Stimulated activated CD4-positive, alpha-beta T cell treated with anti-CD3 and anti-CD28 coated beads, TNF-alpha, amount 100 ng/mL, for 24 hours (primary cell): ENCODE measurements at places on chromosomes 3 and 15.

DNA sequence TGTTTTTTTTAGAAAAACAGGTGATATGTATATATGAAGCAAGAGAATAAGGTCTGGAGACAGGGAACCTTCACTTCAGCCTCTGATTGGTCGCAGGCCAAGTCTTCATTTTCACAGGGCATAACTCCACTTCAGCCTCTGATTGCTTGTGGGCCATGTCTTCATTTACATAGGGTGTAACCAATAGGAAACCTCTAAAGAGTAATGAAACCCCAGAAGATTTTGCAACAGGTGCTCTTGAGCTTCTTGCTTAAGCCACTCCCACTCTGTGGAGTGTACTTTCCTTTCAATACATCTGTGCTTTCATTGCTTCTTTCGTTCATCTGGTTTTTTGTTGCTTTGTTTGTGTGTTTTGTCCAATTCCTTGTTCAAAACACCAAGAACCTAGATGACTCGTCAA lies 22.6 kb upstream of the SCG3 start:
- no peak for DNase-seq

- DNase-seq: no peak
Observed at GRCh38 chr3:196108075-196108743, 26.3 kb upstream of the TFRC start.

- no peak for DNase-seq
Observed at GRCh38 chr3:7371693-7372572, 511.0 kb downstream of the GRM7 start.

DNA sequence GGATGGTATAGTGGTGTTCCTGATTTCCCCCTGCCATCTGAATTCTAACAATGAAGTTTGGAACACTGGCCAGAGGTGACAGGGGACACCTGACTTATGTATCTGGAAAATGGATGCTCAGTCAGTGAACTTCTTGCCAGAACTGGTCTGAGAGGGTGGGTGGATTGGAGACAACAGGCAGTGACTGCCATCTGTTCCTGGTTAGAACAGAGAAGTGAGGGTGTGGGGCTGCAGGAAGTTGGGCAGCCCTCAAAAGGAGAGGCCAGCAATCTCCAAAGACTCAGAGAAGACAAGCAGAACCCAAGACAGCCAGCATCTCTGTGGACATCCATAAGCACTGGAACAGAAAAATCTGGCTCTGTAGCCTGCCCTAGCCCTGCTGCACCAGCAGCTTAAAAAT lies 50.5 kb downstream of the ANP32A start:
- DNase-seq: no peak

GRCh38 chr15:25186411-25186810 lies 231.6 kb downstream of the SNRPN start:
- no peak for DNase-seq

GRCh38 chr15:31822463-31822862 lies 207.9 kb upstream of the CHRNA7 start:
- DNase-seq: no peak

- DNase-seq: no peak
Observed at GRCh38 chr3:142808103-142808917, 80.6 kb downstream of the PCOLCE2 start.

DNA sequence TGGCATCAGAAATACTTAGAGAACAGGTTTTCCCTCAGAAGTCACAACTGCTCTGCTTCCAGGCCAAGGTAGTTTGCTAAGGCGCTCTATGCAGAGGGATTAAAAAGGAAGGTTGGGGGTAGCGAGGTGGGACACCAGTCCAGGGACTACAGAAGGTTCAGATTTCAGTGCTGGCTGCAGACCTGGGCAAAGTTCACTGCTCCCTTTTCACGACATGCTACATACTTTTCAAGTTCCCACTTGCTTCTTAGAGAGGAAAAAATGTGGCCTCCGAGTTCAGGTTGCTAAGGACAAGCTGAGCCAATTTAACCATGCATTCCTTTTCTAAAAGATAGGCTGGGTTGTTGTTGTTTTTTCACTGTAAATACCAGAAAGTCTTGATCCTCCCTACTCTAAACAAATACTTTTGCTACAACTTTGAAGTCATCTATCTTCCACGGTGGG lies 158.6 kb upstream of the NR2F2 start:
- DNase-seq: no peak

- DNase-seq: no peak
Observed at GRCh38 chr3:128956440-128956839, 37.4 kb downstream of the CFAP92 start.

DNA sequence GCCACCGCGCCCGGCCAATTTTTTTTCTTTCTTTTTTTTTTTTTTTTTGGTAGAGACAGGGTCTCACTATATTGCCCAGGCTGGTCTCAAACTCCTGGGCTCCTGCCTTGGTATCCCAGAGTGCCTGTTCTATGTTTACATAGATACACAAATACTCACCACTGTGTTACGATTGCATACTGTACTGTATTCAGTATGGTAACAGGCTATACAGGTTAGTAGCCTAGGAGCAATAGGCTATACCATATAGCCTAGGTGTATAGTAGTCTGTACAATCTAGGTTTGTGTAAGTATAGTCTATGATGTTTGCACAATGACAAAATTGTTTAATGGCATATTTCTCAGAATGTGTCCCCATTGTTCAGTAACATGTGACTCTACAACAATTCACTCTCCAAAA lies 26.6 kb downstream of the CSTA start:
- DNase-seq: no peak

DNA sequence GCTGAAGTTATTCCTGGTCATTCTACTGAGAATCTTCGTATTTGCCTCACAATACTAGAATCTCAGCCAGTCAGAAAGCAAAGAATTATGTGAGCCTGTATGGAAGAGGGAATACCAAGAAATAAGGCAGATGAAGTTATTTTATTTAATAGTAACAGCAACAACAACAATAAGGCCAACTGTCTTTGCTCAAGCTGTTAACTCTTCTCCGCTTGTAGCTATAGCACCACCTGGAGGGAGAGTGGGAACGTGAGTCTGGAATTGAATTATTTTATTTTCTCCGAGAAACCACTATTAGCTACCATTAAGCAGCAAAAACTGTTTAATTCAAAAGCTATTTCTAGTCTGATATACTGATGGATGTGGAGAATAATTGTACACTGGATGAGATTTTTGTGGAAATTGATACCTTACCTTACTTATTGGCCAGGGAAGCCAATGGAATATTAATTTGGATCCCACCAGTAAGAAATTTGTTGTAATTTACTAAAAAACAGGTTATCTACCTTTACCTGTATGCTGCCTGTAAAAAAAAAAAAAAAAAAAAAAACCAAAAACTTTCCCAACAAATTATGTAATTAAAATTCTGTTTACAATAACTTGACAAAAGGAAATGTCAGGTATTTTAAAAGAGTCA lies 50.1 kb downstream of the CALML4 start:
- no peak for DNase-seq

DNA sequence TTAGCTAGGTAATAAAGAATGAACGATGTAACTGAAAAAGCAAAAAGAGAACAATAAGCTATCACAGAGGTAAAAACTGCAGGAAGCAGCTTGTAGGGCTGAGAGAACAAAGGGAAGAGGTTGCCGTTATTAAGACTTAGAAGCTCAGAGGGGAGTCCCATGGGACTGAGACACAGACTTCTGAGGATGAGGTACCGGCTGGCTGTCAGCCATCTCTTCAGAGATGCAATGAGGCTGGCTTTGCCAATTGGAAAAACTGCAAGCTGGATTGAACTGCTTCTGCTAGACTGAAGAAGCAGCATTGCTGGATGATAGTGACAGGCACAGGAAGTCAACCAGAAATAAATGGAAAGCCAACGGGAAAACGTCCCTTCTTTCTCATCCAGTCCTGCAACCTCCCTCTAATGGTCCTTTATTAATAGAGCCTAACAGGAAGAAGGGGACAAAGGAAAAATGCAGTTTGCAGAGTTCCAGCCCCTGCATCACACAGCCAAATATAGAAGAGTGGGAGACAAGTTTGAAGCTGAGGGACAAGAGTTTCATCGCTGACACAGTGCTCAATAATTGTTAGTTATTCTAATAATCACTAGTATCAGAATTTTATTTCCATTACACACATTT lies 21.1 kb upstream of the KLHL6 start:
- no peak for DNase-seq

DNA sequence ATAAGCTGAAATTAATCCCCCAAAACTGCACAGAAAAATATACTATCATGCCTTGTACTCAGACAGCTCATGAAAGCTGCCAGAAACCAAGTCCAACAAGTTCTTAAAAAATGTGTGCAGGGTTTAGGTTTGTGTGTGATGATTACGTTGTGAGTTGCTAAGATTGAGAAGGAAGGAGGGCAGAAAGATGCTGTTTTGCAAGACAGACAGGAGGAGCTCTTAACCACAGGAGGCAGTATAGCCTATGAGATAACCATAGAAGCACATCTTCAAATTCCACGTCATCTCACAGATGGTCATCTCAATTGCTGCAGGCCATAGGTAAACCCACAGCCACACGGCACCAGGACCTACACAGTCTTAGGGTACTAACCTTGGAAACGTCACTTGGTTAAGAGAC lies 191.9 kb downstream of the STT3B start:
- no peak for DNase-seq

- no peak for DNase-seq
Observed at GRCh38 chr15:37789881-37790280, 144.6 kb upstream of the TMCO5A start.

DNA sequence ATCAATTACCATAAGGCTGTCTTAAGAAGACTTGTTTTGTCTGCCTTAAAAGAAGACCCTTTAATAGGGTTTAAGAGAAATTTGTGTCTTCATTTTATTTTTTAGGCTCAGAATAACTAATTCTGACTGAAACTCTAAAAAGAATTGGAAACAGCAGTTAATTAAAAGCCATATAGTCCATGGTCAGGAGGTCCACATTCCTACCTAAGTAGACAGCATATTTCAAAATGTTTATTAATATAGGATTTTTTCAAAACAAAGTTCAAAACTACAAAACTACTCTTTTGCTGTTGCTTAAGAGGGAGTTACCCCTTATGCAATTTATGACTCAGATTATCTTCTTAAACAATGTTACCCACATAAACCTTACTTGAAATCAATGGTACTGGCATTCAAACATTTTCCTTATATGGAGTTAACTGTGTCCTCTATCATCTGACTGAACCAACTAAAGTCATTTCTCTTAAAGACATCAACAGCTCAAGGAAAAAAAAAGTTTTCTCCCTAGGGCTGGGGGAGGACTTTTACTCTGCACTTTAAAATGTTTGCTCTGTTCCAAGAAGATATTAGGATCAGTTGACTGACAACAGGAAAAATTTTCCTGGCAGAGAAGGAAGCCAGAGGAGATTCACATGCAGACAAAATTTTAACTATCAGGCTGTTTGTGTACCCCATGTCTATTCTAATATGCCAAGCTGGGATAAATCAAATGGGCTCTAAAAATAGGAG lies 56.8 kb upstream of the NANOGP8 start:
- DNase-seq: no peak

- no peak for DNase-seq
Observed at GRCh38 chr3:142077859-142078500, 71.4 kb downstream of the TFDP2 start.

- no peak for DNase-seq
Observed at GRCh38 chr3:37905346-37905745, 43.7 kb downstream of the CTDSPL start.

DNA sequence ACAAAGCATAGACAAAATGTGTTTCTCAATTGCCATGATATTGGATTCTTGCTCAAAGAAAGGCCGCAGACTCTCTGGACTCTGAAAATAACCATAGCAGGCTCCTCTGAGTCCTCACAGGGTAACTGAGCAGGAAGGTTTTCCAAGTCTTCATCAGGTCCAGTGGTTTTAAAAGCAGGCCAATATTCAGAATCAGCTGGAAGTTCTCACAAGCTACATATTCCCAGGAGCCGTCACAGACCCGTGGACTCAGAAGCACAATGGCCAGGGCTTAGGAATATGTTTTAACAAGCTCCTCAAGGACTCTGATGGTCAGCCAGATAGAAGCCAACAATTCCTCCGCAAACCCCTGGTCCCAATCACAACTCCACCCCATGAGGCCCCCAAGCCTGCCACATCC lies 256.1 kb upstream of the ADAMTS9 start:
- no peak for DNase-seq
